ENCODE measurements at places on chromosomes 4 and X. TPM values are rescaled to one million over a fixed set of nuclear protein-coding genes. Genes with fewer than 3 reads are reported as not detected.

GRCh38 chrX:3678328-3678727, 35.1 kb downstream of the PRKX start:
- no peak overlapping the region for H3K4me3 ChIP-seq
- H3K27me3 ChIP-seq, result no peaks in the 10 kb centered on the region
- no peaks in the 10 kb centered on the region for H3K36me3 ChIP-seq
- peaks cover 5% of the 10 kb centered on the region for H3K4me1 ChIP-seq

GRCh38 chr4:181677201-181677600, 566.0 kb upstream of the TENM3 start:
- H3K27me3 ChIP-seq, result no peaks in the 10 kb centered on the region
- no peak overlapping the region for H3K4me3 ChIP-seq
- no peaks in the 10 kb centered on the region for H3K36me3 ChIP-seq
- H3K4me1 ChIP-seq, result peaks cover 6% of the 10 kb centered on the region
- DNase-seq, result no peak

The C1QTNF7 gene
- not detected for total RNA-seq

The PAGE2B gene
- total RNA-seq, result not detected

The CTAG2 gene
- total RNA-seq, result not detected

The ASMT gene
- total RNA-seq, result not detected

The CD38 gene
- total RNA-seq, result 0.05 TPM

Measured in SJSA1 (cell line).